Activated CD4-positive, alpha-beta T cell treated with anti-CD3 and anti-CD28 coated beads for 24 hours (primary cell): ENCODE measurements at places on chromosomes 3 and 15.

GRCh38 chr3:71708476-71709105 is 16.6 kb downstream of the EIF4E3 start:
- no peak for DNase-seq

GRCh38 chr3:171842864-171843518 is at the start of gene TMEM212:
TSS of gene TMEM212 (plus strand) at chr3:171843349. CDS start at chr3:171843384, 35 bp downstream.
- DNase-seq: no peak

DNA sequence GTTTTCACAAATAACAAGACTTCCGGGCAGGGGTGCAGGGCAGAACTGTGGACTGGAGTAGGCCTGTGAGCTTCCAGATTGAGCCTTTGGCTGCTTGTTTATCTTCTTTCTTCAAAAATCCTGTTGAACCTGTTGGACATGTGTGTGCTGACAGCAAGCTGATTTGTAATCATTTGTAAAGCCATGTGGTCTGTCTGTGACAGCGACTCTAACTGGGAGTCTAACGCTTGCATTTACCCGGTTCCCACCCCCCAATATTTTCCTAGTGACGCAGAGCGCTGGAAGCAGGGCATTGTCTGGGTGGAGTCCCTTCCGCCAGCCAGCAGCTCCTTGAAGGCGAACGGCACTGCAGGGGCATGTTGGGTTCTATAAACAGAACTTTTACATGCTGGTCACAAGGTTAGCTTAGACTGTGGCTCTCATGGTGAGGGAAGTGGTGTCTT is 85.7 kb upstream of the MYZAP start:
- no peak for DNase-seq

- DNase-seq: no peak
Observed at GRCh38 chr3:162119651-162120050, 623.0 kb downstream of the OTOL1 start.

DNA sequence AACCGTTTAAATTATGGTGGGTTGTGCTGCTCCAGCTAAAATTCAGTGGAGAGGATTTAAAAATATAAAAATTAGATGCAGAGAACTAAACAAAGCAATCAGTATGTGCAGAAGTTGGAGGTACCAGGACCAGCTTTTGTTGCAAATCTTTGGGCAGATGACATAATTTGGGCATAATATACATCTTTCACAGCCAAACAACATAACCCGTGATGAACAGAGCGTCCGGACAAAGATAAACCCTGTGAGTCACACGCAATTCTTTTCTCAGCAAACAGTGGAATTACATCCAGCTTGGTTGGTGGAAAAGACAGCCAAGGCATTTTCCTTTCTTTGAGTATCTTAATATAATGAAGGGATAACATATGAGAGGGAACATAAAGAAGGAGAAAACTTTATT is 419.4 kb upstream of the ADAMTS9 start:
- DNase-seq: no peak

DNA sequence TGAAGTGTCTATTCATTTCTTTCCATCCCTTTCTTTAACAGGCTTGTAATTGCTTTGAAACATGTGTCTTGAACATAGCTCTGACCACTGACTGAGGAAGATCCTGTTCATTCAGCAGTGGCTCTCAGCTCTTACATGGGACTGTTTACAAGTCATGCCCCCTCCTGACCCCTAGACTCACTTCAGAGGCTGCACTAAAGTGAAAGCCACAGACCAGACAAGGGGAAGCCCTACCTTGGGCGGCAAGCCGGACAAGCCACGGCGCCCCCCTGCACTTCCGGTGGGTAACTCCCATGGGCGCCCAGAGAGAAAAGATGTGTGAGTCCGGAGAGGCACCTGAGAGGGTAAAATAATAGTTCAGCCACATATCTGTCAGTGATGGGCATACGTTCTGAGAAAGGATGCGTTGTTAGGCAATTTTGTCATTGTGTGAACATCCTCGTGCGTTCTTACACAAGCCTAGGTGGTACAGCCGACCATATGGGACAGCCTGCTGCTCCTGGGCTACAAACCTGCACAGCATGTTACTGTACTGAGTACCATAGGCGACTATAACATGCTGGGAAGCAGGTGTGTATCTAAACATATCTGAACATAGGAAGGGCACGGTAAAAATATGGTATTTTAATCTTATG is 116.2 kb downstream of the CHSY1 start:
- DNase-seq: no peak

DNA sequence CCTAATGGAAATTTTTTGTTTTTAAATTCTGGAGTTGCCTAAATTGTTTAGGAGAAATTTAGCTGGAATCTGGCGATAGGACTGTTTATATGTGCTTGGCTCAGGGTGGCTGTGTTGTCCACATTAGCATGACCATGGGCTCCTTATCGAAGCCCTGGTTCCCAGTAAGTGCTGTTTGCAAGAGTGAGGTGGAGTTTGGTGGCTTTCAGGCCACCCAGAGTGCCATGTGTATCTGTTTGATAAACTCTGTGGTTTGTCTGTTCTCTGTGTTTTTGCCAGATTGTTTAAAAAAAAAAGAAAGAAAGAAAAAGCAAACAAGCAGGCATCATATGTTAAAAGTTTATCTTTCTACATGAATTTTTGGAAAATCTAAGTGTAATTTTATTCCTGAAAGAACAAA is 51.5 kb downstream of the PLCL2 start:
- DNase-seq: no peak

GRCh38 chr3:20376665-20377217 is 190.7 kb upstream of the SGO1 start:
- DNase-seq: no peak

DNA sequence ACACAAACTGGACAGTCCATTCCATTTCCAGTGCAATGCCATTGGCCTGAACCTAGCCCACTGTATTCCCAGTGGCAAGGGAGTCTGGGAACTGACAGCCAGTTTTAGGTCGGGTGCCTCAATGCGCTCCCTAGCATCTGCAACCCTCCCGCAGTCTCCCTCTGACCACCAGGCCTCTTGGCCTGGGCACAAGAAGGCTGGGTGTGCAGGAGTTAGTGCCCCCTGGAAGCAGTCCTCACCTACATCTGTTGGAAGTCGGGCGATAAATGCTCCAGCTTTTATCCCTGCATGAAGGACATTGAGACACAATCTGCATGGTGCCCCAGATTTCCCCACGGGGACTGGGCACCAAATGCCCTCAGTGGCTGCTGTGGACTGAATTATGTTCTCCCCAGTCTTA is 12.7 kb downstream of the C3orf22 start:
- DNase-seq: no peak

DNA sequence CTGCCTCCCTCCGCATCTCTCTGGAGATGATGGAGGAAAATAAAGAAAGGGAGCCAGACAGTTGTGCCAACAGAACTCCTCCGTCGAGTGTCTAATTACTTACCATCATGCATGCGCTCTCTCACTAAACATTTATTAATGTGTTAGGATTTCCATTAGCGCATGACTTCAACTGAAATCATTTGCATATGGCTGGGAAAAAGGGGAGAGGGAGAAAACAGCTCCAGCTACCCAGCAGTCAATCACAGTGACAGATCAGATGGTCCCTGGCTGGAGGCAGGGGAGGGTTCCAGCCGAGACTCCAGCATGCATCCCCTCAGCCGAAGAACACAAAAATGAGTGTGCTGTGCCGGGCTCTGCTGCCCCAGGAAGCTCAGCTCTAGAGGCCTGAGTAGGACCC is 6.8 kb upstream of the RHO start:
- no peak for DNase-seq
